ENCODE measurements at places on chromosomes 3 and 15. TPM values are rescaled to one million over a fixed set of nuclear protein-coding genes. Genes with fewer than 3 reads are reported as not detected.

DNA sequence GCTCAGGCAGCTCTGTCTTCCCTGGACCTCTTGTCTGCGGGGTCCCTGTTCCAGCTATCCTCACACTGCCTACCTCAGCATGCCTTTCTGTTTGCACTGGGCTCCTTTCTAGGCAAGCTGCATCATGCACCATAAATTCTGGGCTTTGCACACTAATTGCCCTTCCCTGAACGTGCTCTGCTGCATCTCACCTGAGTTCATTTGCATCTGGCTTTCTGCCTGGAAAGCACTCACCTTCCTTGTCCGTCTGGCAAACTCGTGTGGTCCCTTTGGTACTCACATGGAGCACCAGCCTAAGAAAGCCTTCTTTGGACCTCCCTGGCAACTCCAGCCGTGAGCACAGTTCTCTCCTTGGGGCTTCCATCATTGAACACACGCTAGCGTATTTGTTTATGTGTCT lies 365.6 kb downstream of the SV2B start:
- DNase-seq, result no peak

GRCh38 chr3:155744626-155745324 lies at the start of gene PLCH1:
PLCH1 (minus strand) TSS chr3:155745071; CDS start chr3:155704224, 40,847 bp downstream.
- DNase-seq, result no peak

- DNase-seq, result no peak
Observed at GRCh38 chr3:14366248-14366647, 36.2 kb upstream of the SLC6A6 start.

DNA sequence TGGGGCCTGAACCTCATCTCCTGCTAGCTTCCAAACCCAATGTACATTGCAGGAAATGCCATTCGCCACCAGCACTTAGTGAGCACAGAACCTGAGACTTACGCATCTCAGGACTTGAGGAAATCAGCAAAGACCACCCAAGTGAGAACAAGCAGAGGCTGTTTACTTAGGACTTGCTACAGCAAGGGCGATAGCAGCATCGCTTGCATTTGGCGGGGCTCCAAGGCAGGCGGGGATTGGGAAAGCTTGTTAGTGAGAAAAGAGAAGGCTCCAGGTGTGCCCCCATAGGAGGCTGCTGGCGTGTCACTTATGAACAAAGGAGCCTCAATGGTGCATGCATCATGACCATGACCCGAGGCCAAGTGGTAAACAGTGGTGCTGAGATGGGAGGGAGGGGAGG lies 19.7 kb downstream of the SLC6A20 start:
- no peak for DNase-seq

- no peak for DNase-seq
Observed at GRCh38 chr3:183274609-183275008, 21.6 kb downstream of the B3GNT5 start.

GRCh38 chr15:74631935-74632560 lies 16.4 kb downstream of the CLK3 start:
- no peak for DNase-seq

Gene LRTM1
- not detected for total RNA-seq

Gene TRH
- 0.33 TPM for total RNA-seq

Gene CCR8
- total RNA-seq, result not detected

Gene CMTM8
- 3.7 TPM for total RNA-seq

- DNase-seq, result no peak
Observed at GRCh38 chr3:135038186-135038585, 243.1 kb downstream of the EPHB1 start.

Gene PPP1R14D
- total RNA-seq, result not detected

DNA sequence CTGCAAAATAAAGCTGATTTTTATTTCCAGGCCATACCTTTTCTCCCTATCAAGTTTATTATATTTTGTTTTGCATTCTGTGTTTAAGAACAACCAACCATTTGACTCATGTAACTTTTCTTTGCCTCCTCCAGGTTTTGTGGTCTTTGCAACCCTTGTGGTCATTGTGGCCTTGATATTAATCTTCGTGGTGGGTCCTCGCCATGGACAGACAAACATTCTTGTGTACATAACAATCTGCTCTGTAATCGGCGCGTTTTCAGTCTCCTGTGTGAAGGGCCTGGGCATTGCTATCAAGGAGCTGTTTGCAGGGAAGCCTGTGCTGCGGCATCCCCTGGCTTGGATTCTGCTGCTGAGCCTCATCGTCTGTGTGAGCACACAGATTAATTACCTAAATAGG lies 27.6 kb downstream of the NIPA2 start:
- DNase-seq, result no peak

Gene GP5
- total RNA-seq, result 0.34 TPM

- peak; percentile 62 for DNase-seq
Observed at GRCh38 chr15:57861815-57862586, 155.5 kb downstream of the POLR2M start.

- no peak for DNase-seq
Observed at GRCh38 chr3:40593351-40593750, 68.6 kb downstream of the ZNF621 start.

DNA sequence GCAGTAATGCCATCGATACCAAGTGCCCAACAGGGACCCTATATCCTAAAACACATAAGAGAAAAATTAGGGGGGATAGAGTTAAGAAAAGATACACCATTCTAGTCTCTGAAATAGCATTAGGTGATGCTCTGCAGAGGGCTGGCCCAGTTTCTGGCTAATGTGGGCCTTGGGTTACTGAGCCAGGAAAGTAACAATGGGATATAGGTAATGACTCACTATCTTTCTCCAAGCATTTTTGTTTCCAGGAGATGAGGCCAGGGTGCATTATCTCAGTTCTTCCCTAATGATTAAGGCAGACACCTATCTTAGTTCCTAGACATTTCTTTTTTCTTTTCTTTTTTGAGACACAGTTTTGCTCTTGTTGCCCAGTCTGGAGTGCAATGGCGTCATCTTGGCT lies 50.0 kb downstream of the PRKAR2A start:
- no peak for DNase-seq

- no peak for DNase-seq
Observed at GRCh38 chr15:98703126-98703685, 54.9 kb downstream of the IGF1R start.

Gene GLDN
- total RNA-seq, result 2.2 TPM

Gene GNAT1
- total RNA-seq, result not detected

Gene ERICH6
- total RNA-seq, result not detected

Gene FES
- 28.7 TPM for total RNA-seq

- no peak for DNase-seq
Observed at GRCh38 chr3:27939521-27939920, 217.4 kb upstream of the EOMES start.

DNA sequence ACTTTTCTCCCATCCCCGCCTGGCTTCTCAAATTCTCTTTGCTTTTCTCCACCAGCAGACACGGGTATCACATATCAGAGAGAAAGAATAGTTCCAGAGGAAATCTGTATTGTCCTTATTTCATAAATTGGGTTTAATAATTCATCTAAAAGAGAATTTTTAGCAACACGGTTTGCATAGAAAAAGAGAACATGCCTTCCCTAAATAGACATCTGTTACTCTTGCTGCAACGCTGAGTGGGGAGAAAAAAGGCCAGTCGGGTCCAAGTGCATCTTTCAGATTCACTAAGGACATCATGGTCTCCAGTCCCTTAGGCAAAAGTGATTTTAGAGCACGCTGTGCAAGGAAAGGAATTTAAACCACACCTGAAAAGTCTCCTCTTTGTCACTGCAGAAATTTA lies 201.3 kb downstream of the ABHD5 start:
- DNase-seq, result no peak

DNA sequence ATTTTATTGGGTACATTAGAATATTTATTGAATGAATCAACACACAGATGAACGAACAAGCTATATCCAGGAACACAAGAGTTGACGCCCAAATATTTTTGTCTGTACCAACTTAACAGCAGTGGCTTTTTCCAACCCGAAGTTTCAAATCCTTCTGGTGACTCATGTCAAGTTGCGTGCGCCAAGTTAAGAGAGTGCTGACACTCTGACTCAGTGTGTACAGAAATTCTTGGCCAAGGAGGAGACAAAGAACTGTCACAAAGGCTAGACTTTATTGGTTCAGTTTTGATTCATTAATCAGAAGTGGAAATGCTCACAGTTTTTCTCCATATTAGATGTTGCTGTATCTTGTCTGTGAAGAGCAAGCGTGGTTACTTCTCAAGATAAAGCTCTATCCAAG lies 59.6 kb upstream of the TSC22D2 start:
- no peak for DNase-seq

Gene ANP32A
- total RNA-seq, result 40.9 TPM

GRCh38 chr15:48680841-48681240 lies 35.3 kb upstream of the FBN1 start:
- no peak for DNase-seq

- DNase-seq, result no peak
Observed at GRCh38 chr3:29454161-29454611, 173.3 kb downstream of the RBMS3 start.

DNA sequence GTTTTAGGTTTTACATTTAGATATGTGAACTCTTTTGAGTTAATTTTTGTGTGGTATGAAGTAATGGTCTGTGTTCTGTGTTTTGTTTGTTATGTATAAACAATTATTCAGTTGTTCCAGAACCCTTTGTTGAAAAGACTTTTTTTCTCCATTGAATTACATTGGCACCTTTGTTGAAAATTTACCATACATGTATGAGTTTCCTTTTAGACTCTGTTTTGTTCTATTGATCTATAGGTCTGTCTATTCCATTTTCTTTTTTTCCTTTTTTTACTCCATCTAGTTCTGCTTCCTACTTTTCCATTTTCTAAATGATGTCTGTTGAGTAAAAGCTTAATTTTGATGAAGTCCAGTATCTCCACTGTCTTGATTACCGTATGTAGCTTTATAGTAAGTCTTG lies 31.4 kb downstream of the ARIH2 start:
- DNase-seq, result no peak

- no peak for DNase-seq
Observed at GRCh38 chr3:40185029-40185695, 124.3 kb upstream of the EIF1B start.

Gene PCBP4
- total RNA-seq, result 378 TPM

DNA sequence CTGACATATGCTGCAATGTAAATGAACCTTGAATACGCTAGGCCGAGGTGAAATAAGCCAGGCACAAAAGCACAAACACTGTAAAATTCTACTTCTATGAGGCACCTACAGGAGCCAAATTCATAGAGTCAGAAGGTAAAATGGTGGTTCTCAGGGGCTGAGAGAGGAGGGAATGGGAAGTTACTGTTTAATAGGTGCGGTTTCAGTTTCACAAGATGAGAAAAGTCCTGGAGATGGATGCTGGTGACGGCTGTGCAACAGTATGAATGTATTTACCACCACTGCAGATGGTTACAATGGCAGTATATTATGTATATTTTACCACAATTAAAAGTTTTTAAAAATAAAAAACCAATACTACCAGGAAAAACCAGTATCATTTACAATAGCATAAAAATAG lies 4.0 kb downstream of the TNK2 start:
- no peak for DNase-seq

Gene RTP3
- total RNA-seq, result not detected

Gene RFT1
- 10.3 TPM for total RNA-seq

Gene KCNMB2
- total RNA-seq, result 0.17 TPM

Gene CLDN11
- 3.3 TPM for total RNA-seq

- DNase-seq, result no peak
Observed at GRCh38 chr3:184827572-184827971, 15.6 kb downstream of the VPS8 start.

Gene SPESP1
- 4.3 TPM for total RNA-seq

DNA sequence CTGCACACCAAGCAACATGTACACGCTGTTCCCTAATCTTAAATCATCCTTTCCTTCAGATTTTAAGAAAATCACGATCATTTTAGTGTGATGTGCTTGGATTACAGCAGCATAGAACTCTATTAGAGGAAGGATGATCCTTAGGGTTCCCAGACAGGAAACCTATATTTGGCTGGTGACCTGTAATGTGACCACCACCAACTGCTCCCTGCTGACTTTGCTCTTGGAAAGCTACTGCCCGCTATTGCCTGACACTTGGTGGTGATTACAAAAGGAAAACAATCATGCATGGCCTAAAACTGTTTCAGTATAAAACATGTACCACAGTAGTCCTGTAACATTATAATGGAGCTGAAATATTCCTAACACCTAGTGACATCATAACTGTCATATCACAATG lies 27.2 kb upstream of the LMOD3 start:
- DNase-seq, result no peak

GRCh38 chr3:11602239-11602840 lies 41.4 kb downstream of the VGLL4 start:
- no peak for DNase-seq

Gene GPR62
- total RNA-seq, result 0.19 TPM

Gene USP50
- not detected for total RNA-seq

DNA sequence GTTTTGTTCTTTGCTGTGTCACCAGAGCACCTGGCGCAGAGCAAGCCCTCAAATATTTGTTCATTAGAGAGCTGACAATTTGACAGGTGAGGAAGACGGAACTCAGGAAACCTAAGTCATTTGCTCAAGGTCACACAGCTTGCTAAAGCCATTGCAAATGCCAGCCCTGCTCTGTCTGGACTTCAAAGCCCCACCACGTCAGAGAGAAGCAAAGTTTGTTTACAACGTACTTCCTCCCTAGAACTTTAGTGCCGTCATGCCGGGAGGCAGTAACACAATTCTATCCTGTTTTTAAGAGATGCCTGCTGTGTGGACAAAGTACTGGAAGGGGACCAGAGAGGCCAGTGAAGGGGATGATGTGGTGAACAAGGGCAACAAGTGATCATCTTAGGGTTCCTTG lies 216.6 kb upstream of the PRICKLE2 start:
- no peak for DNase-seq

- DNase-seq, result no peak
Observed at GRCh38 chr15:60362321-60363086, 35.3 kb downstream of the ANXA2 start.

- DNase-seq, result no peak
Observed at GRCh38 chr15:89358755-89359439, 24.3 kb upstream of the POLG start.

DNA sequence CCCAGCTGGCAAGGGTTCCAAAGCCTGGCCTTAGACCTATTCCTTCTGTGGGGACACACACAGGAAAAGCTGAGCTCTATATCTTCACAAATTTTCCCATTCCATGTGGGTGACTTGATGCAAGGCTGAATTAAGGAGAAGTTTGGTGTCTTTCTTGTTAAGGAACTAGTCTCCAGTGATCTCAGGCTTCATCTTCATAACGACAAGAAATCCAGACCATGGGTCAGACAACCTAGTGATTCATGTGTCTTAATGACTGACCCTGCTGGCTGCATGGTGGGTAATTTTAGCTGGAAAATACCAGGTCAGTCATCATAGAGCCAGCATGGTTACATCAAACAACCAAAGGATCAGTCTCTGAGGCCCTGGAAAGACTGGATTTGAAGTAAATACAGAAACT lies 112.7 kb upstream of the SLC4A7 start:
- DNase-seq, result no peak

DNA sequence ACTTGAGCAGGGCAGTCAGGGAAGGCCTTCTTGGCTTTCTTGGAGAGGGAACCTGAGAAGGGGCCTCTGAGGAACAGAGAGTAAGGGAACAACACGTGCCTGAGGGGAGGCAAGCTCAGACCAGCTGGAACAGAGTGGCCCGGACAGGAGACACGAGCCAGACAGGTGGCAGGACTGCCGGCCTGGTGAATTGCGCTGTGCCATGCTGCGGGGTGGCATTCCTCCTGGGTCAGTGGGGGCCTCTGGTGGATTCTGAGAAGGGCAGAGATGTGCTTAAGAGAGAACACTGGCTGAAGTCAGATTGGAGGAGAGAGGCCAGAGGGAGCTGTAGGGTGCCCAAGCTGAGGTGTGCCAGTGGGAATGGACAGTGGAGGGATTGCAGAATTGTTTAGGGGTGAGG lies 4.9 kb downstream of the CHAC1 start:
- DNase-seq, result no peak
